Activated CD4-positive, alpha-beta T cell treated with anti-CD3 and anti-CD28 coated beads, Interleukin-2, amount 50 U/mL, for 1 hour (primary cell): ENCODE measurements at places on chromosomes 7 and 10.

- DNase-seq, result no peak
Observed at GRCh38 chr7:96729820-96730219, 20.2 kb upstream of the SEM1 start.

DNA sequence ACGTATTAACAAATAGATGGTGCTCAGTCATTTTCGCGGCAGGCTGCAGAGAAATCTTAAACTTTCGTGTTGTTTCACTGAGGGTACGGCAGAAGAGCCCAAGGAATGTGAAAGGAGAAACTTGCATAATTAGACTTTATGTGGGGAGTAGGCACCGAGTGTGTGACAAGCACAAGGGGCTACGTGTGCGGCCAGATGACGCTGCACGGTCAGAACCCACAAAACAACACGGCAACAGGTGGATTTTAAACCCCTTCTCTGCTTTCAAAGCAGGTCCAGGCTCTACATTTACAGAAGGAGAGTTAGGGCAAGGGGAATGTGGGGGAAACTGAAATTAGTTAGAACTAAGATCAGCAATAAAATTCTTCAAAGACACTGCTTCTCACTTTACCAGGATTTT, 392 bp upstream of the UCN3 start:
- no peak for DNase-seq

GRCh38 chr7:1226186-1226901, 6.3 kb upstream of the UNCX start:
- no peak for DNase-seq

GRCh38 chr10:100254191-100254590, 13.2 kb downstream of the CWF19L1 start:
- no peak for DNase-seq

GRCh38 chr7:73354821-73355220, 26.9 kb downstream of the FKBP6 start:
- DNase-seq, result no peak

DNA sequence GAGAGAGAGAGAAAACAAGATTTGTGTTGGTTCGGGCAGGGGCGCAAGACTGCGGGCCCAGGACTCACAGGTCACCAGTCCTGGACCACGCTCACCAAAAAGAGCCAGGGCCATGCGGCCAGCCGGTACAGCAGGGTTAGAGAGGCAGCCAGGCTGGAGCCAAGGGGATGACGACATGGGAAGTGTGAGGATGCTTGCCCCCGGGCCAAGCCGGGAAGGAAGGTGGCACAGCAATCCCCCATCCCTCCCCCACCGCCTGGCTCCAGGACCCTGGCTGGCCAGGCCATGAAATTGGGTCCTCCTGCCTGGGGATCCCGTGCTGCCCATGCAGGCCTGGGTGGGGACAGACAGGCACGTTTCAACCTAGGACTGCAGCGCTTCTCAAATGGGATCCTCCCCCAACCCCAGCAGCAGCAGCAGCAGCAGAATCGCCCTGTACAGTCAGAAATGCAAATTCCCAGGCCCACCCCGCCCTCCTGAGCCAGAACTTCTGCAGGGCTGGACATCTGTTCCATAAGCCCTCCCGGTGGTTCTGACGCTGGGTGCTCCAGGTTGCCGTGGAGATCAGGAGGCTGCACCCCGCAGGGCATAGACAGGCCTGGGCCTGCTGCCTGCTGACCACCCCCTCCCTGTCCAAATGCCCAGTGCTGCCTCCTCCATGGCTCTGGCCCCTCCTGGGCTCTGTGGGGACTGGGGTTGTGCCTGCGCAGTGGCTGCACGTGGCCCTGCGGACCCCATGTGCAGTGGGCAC, 35.0 kb downstream of the YKT6 start:
- no peak for DNase-seq

DNA sequence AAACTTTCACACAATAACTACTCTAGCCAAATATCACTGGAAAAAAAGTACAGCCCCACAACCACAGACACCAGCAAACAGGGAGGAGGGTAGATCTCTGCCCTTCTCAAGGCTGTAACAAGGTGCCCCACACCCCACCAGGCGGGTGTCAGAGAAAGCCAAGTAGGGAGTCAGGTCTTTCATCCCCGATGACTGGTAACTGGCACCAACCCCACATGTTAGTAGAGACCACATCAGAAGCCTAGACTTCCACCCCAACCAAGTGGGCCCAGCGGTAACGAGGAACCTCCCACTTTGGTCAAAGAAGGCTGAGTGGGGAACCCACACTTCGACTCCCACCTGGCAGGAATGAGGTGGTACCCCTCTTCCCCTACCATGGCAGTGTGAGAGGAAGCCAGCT, 16.4 kb upstream of the RUFY2 start:
- peak; percentile 8 for DNase-seq

DNA sequence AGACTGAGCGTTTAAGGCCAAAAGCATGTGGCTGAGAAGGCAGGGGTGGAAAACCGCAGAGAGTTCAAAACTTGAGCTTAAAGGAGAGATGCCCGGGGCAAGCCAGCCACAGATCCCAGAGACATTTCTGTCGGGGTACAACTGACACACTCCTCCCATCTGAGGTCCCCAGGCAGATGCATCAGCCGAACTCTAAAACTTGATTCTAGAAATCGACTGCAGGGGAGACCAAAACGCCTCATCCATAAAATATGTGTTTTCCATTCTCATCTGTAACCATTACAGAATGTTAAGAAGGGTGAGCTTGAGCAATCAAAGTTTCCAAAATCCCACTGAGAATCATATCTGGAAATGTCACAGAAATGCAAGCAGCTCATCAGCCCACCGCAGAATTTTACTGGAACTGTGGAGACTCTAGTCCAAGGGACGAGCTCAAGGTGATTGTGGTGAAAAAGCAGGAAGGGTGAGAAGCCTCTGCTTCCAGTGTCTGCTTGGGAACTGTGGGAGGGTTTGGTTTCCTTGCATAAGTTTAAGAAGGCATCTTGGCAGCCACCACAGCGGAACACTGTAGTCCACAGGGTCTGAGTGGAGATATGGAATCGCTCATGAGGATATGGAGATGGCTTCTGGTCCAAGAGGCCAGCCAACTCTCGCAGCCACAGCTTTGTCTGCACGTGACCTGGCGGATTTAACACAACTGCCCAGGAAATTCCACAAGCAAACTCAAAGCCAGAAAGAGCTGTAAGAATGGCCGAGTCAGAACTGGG, 249.2 kb downstream of the SFMBT2 start:
- no peak for DNase-seq

DNA sequence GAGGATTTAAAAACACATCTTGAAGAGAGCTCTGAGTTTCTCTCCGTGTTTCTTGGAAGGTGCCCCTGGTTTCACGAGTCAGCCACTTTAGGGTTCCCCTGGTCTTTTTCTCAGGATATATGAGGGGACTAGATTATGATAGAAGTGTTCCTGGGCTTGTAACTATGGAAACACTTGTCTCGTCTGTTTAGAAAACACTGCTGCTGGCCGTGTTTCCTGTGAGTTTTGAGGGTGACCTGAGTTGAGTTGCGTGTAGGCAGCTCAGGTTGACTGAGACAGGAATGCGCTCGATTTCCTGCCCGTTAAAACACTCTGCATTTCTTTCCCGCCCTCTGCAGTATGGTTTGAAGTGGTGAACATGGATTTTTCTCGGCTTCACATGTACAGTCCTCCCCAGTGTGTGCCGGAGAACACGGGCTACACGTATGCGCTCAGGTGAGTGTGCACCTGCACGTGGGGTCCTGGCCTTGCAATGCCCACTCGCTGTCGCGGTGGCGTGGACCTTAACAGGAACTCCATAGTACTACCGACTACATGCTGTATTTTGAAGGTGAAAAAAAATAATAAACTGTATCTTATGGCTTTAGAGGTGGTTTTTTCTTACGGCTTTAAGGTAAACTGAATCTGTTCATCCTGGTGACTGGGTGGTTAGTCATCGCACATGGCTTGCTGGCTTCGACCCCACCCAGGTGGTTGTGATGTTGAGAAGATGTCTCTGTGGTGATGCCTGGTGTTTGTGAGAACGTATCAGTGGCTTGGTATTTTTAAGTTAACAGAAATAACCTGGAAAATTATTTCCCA, at the start of gene SUN1:
SUN1 (plus strand) TSS at position 310 of the 801 bp plus-strand sequence; CDS start at position 359, 49 bp downstream.
- DNase-seq, result peak; percentile 65

GRCh38 chr10:3045471-3046209, 21.7 kb upstream of the PFKP start:
- no peak for DNase-seq

- no peak for DNase-seq
Observed at GRCh38 chr7:23377134-23377533, 78.0 kb downstream of the MALSU1 start.

- DNase-seq, result no peak
Observed at GRCh38 chr10:22454634-22455033, 109.3 kb downstream of the SPAG6 start.

- no peak for DNase-seq
Observed at GRCh38 chr7:83814480-83814879, 165.5 kb upstream of the SEMA3E start.

DNA sequence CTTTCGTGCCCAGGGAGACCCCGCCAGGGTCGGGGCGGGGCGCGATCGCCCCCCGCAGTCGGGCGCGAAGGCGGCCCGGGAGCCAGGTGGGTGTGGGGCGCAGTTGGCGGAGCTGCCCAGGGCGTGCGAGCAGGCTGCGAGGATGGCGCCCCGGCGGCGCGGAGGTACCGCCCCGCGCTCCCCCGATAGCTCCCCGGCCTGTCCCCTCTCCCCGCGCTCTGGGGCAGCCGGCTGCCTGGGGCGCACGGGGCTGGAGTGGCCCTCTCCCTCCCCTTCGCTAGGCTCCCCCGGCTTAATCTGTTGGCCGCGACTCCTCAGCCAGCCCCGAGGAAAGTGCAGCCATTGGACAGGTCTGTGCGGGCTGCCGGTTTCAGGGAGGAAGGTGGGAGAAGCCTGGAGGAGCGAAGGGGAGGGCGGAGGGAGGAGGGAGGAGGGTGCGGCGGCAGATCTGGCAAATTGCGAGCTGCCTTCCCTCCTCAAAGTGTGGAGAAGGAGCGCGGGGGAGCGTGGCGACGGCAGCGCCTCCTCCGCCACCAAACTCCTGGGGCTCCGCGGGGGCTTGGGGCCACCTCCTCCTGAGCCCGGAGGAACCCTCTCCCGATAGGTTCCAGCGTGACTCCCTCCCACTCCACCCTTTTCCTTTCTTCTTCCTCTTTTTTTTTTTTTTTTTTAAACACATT, 361 bp upstream of the PLXDC2 start:
- DNase-seq, result no peak

- no peak for DNase-seq
Observed at GRCh38 chr10:8325024-8325980, 270.8 kb downstream of the GATA3 start.

DNA sequence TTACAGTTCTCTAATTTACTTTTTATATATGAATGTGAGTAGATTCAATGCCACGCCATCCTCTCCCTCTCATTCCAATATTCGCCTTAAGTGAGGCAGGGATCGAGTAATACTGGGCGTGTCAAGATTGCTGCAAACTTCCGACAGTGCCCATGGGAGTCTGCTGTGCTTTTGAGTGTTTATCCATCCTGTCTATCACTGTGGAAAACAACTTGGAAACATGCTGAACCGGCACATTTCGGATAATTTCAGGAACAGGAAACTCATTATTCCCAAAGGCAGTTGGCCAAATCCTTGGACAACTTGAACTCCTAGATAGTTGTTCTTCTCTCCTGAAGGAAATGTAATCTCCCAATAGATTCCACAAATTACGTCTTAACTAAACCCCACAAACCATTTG, 28.5 kb downstream of the PIP4K2A start:
- no peak for DNase-seq

DNA sequence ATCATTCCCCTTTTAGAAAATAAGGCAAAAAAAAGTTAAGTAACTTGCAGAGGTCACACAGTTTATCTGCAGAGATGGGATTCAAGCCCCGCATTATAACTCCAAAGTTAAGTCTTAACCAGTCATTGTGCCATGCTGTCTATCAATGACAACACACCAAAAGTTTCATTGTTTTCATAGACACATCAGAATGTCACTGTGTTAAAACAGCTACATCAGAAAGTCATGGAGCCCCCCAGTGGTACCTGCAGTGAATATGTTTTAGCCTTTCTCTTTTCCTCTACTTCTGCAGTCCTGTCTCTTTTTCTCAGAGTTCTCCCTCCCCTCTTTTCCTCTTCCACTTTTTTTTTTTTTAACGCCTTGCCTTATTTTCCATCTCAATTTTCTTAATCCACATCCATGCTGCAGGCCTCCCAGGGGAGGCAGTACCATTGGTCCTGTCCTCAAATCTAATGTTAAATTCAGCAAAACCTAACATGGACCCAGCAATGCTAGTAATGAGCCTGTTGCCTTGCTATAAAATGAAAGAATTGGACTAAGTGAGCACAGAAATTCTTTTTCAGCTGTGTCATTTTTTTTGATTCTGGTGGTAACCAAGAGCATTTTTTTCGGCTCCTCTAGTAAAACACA, 3.8 kb upstream of the NRCAM start:
- no peak for DNase-seq
